ENCODE measurements at places on chromosomes 6 and 20.

DNA sequence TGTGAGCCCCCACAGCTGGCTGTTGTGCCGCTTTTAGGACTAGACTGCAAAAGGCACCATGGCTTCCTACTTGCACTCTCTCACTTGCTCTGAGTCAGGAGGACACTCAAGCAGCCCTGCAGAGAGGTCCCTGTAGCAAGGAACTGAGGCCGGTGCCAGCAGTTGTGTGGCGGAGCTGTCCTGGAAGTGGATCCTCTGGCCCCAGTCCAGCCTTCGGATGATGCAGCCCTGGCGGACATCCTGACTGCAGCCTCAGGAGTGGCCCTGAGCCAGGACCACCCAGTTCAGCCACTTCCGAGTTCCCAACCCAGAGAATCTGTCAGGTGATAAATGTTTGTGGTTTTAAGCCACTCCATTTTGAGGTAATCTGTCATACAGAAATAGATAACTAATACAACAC is 17.5 kb downstream of the CTCFL start:
- no peak for DNase-seq

GRCh38 chr6:167090171-167090570 is 32.7 kb upstream of the CCR6 start:
- DNase-seq: no peak

GRCh38 chr6:138454981-138455706 is 44.1 kb downstream of the NHSL1 start:
- DNase-seq: no peak

DNA sequence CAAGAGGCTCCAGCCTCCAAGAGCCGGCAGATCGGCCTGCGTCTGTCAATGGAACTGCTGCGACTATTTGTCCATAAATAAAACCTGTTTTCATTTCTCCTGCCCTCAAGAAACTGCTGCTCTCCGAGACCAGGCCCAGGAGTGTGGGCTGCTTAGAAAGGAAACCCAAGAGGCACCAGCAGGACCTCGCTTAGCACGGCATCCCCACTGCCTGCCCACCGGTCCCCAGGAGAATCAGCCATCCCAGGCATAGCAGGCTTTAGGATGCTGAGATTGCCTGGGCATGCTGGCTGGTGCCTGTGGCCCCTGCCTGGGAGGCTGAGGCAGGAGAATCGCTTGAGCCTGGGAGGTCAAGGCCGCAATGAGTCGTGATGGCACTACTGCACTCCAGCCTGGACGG is 17.6 kb downstream of the NTSR1 start:
- DNase-seq: no peak

GRCh38 chr6:45946352-45946751 is 69.3 kb downstream of the CLIC5 start:
- DNase-seq: no peak

DNA sequence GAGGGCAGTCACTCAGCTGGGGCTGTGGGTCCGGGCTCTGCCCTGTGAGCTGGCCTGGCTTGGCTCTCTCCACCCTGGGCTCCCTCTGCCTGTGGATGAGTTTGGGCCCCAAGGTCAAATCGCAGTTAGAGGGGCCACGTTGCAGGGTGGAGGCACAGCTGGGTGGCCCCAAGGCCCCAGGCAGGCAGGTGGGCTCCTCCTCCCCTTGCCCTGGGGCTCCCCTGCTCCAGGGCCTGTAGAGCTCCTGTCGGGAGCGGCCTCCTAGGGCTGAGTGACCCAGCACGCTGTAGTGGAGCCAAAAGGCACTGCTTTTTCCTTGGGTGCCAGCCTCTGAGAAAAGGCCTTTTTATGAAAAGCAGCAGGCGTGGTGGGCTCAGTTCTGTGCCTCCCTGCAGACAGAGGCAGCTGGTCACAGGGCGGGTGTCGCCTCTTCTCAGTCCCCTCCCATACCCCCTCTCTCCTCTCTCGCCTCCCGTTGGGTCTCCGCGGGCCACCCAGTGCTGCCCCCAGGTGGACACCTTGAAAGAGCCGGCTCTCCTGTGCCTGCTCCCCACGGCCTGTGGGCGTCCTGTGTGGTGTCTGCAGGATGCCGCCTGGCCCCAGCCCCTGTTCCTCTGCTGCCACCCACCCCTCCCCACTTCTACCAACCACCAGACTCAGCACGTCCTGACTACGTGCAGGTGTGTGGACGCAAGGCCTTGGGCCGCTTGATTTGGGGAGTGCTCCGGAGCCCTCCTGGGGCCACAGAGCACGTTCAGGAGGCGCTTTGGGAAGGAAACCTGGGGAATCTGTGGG is 13.2 kb downstream of the SS18L1 start:
- no peak for DNase-seq

DNA sequence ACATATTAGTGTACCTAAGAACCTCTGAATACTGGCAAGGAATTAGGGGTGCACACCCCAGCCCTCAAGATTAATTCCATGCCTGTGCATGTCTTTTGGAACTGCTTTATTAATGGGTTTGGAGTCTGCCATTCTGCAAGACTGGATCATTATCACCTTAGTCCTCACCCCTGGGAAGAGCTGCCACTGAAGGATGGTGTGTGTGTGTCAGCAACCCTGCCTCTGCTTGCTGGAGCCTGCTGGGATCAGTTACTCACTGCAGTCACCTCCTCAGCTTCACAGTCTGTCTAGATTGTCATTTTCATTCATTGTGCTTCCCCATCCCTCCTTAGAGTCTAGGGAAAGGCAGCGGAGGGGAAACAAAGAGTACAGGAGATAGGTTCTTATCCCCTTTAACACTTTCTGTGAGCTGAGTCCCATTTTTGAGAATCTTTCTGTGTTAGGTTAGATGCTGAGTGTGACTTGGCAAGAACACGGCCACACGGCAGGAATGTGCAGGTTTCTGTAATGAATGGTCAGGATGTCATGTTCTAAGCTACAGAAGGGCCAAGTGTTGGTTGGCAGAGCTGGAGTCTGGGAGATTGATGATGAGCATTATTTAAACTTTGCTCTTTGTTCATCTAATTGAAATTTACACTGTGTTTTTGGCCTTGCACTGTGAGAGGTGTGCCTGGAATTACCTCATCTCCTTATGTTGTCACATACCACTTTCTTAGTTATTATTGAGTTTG is 21.1 kb downstream of the GHRH start:
- no peak for DNase-seq

DNA sequence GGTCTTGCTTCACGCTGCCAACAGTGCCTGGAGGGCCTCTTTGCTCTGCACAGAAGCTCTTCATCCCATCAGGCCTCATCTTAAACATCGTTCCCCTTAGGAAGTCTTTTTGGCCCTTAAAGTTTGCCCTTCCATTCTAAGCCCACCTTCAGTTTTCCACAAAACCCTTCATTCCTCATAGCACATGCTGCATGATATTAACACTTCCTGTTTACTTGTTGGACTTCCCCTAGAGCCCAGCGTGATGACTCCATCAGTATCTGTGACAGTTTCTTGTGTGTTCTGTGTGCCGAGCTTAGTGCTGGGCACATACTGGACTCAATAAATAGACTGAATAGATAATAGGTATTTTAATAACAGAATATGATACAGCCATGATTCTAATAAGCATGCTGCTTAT is 2.2 kb downstream of the NT5DC1 start:
- DNase-seq: no peak

DNA sequence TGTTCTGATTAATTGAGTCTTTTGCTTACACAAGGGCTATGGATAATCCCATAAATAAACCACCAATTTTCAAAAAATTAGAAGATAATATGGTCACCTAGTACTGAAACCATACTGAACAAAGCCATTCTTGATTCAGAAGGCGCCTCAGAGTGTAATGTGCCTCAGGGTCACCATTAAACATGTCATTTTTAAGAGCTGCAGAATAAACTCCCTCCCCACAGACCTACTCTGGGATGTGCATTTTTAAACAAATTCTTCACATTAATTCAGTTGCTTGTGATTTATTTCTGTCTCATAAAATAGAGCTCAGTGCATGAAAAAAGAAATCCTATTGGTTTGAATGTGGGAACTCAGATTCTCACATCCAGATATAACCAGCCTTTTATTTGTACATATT is 202.1 kb upstream of the HEY2 start:
- DNase-seq: no peak

- peak; percentile 55 for DNase-seq
These were observed 8.4 kb upstream of the TGM2 start for GRCh38 chr20:38173237-38174156.

- DNase-seq: no peak
These were observed 32.7 kb upstream of the SLC22A1 start for GRCh38 chr6:160088784-160089533.

DNA sequence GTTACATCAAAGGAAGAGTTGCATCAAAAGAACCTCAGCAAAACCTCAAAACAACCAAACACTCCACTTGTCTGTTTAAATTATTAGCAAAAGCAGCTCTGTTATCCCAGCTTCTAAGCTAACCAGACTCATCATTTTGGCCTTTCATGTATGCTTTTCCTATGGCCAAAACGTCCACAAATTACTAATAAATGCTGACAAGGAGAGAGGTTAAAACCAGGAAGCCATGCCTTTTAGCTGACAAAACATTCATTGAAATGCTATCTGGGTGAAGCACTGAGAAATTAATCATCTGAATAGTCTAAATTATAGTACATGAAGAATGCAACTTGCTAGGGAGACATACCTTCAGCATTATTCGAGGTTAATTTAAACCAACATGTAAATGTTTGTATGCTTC is 80.6 kb downstream of the LAMA2 start:
- DNase-seq: no peak

DNA sequence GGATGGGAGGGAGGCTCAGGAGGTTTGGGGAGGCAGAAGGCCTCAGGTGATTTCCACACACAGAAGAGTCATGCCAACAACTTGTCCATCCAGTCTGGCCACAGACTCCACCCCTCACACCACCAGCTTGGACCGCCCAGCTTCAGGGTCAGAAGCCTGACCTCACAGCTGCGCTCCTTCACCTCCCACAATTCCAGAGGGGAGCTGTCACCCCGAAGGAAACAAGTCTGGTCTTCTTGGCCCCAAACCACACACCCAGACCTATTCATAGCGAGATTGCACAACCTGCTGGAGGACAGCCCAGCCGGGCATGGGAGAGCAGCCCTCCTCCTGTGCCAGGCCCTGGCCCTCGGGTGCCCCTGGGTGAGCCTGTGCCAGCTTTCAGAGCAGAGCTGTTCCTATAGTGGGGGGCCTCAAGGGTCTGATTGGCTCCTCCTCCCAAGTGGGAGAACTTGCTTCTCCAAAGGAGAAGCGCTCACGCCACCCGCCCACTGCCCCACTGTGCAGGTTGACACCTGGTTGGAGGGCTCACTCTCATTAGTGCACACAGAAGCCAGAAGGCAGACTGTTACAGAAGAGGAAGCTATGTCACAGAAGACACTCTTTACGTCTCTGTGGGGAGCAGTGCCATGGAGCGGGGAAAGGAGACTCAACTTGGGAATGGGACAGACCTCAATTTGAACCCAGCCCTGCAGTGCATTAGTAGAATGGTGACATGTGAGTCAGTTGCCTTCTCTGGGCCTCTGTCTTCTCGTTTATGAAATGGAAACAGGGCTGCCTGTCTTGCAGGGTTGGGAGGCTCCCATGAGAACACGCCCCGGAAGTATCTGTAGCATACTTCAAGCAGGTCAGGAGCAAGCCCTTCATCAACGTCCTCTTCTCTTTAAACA is 128.8 kb downstream of the FOXO3 start:
- peak; percentile 63 for DNase-seq

- no peak for DNase-seq
These were observed 182.7 kb upstream of the SALL4 start for GRCh38 chr20:51985013-51985415.

DNA sequence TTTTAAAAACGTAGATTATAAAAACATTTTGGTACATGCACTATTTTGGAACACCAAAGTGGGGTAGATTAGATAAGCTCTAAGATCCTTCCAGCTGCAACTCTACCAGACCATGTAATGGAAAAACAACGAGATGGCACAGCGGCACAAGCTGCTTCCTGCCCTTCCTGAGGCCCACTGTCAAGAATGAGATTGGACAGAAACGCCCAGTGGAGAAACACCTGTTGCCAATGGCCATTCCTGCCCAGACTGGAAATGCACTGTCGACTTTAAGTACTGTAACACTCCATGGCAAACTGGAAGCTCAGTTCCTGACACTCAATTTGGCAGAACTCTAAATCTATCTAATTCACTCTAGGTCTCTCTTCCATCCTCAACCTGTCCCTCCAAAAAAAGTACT is 21.4 kb downstream of the EDEM2 start:
- DNase-seq: no peak

- DNase-seq: no peak
These were observed 45.1 kb downstream of the NOL4L start for GRCh38 chr20:32539817-32540675.

DNA sequence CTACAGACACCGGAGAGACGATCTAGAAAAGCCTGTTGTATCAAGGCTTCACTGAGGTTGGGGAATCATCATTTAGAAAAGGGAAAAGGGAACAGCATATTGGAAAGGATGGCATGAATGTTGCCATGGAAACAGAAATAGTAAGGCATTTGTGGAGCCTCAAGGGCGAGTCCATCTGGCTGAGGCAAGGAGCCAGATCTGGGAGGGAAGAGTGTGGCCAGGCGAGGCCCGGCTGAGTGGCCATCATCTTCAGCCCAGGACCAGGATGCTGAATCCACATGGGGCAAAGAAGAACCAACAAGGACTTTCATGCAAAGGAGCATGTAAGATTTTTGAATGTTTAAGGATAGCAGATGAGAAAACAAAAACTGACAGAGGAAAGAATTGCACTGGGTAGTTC is 85.8 kb downstream of the MAP3K5 start:
- no peak for DNase-seq

- no peak for DNase-seq
These were observed 25.7 kb downstream of the TCF15 start for GRCh38 chr20:584161-584970.

- DNase-seq: no peak
These were observed 75.2 kb downstream of the JPH2 start for GRCh38 chr20:44111712-44112335.

DNA sequence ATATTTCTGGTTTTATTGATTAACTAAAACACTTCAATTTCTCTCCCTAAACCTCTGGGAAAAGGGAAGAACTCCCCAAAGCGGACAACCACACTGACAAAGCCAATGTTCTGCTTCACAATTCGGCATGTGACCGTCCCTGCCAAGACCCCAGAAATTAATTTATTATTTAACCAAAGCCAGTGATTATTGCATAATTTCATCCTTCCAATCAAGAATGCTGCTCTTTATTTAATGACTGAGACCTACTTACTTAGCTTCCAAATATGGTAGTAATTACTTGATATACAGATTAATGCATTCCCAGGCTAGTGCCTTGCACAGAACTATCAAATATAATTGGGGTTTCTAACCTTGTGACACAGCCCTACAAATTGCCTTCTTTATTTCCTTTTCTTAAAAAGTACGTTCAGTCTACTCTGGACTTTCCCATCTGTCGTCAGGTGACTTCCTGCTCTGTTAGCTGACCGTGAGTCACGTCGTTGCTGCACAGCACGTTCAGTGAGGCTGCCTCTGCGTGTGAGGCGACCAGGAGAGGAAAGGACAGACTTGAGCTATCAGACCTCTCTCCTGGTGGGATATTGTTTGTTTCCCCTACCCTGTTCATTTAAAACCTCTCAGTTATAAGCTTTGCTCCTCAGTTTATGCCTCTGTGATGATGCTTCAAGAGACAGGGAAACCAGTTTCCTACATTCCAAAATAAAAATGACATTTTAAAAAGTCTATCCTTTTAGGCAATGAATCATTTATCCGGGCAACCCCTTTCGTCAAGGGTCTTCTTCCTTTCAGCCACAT is 55.7 kb upstream of the TNFAIP3 start:
- DNase-seq: no peak
